ENCODE measurements at places on chromosomes 4 and X.

- no peak for DNase-seq
These were observed 158.8 kb downstream of the AFAP1 start for GRCh38 chr4:7780751-7781348.

- no peak for DNase-seq
These were observed 60.5 kb upstream of the TRIM2 start for GRCh38 chr4:153143527-153144348.

- DNase-seq = no peak
These were observed 300.7 kb upstream of the MAGEC2 start for GRCh38 chrX:142505839-142506238.

- no peak for DNase-seq
These were observed 167.9 kb upstream of the ZFP42 start for GRCh38 chr4:187827631-187828030.

DNA sequence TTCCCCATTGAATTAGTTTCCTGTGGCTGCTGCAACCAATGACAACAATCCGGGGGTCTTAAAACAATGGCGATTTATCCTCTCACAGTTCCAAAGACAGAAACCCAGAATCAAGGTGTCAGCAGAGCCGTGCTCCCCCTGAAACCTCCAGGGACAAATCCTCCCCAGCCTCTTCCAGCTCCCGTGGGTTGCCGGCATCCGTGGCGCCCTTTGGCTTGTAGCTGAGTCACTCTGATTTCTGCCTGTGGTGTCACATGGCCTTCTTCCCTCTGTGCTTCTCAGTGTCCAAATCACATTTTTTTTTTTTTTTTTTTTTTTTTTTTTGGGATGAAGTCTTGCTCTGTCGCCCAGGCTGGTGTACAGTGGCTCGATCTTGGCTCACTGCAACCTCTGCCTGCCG lies 64.5 kb upstream of the STX18 start:
- no peak for DNase-seq

- DNase-seq = no peak
These were observed 94.2 kb downstream of the TENM3 start for GRCh38 chr4:182337366-182337765.

DNA sequence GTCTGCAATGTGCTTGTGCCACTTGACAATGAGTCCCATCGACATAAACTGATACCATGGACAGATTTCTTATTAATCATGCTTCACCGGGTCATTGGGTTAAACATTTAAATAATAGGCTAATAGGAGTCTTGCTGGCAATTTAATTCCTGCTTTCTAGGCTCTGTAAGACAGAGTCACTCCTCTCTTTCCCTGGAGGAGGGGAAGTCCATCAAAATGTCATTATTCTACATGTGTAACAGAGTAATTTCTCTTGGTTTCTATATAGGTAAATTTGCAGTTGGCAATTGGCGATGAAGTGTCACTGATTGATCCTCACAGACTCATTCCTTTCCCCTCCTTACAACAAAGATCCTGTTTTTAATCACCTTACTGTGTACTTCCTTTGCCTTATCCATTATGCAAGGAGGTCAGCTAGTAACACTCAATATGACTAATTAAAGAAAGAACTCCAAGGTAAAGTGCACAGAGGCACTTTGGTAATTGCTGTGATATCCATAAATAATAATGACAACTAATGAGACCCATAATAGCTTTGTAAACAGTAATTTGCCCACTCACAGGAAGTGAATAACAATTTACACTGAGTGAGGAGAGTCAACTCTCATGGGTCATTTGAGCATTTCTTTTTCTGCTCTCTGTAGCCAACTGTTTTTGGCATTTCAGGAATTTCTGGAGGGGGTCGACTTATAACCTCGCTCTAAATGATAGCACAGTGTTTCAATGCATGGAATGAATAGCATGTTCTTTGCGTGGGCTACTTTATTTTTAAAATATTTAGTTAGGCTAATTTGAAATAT lies 184.0 kb downstream of the UGT8 start:
- DNase-seq = no peak

DNA sequence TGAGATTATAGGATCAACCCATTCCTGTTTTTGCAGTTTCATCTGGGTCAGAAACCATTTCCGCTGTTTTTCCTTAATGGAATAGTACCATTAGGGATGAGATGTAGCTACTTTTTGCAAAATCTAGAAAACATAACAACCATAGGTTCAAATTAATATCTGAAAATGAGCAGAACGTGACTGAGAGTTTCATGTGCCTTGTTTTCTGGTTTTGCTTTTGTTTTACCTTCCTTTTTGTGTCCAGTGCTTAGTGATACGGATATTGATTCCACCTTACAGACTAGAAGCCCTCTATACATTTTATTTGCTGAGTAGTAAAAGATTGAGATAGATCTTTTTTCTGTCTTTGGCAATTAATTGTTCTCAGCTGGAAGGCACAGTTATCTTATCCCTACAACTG lies 46.5 kb downstream of the SNX25 start:
- DNase-seq = no peak

- DNase-seq = no peak
These were observed 18.5 kb downstream of the GC start for GRCh38 chr4:71765350-71765749.

DNA sequence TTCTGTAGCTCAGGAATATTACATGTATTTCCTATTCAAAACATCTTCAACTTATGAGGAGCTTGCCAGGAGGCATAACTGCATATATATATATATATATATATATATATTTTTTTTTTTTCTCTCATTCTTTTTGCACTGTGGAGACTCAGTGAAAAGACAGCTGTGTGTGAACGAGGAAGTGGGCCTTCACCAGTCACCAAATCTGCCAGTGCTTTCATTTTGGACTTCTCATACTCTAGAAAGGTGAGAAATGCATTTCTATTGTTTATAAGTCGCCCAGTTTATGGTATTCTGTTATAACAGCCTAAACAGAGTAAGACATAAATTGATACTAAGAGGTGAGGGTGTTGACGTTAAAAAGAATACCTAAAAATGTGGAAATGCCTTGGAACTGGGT lies 710.6 kb downstream of the TRAM1L1 start:
- no peak for DNase-seq

GRCh38 chr4:38008571-38009021 lies 48.4 kb downstream of the PTTG2 start:
- no peak for DNase-seq

DNA sequence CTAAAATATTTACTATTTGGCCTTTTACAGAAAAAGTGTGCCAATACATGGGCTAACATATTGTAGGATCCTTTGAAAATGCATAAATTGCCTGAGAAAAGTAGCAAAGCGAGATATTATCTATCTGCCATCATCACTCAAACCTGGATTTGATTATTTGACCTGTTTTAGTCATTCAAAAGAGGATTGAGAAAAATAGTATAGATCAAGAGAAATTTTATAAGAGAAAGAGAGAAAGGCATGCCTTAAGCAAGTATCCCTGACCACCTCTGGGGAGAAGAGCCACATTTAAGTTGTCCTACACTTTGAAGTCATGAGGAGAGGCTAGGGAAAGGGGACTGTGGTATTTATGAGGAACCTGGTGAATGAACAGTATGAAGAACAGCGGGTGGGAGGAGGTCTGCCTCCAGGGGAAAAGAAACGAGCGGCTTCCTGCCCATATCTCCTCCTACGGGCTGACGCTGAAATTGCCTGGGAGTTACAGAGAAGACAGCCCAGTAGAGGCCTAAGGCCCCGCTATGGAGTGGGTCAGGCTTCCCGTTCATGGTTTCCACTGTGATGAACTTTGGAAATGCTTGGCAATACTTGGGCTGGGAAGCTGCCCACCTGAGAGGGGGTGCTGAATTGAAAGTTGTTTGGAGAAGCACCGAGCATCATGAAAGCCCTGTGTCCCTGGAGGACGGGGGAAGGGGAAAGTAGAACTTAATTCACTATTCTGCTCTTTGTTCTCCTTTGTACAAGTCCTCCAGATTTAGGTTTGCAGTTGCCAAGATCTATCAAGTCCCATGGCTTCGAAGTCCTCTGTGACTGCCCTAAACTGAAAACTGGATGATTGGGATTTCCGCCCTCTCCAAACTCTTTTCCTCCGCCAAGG lies 106.9 kb upstream of the ACSL4 start:
- peak; percentile 1 for DNase-seq

GRCh38 chr4:155468282-155468681 lies 91.5 kb upstream of the MAP9 start:
- DNase-seq = no peak

DNA sequence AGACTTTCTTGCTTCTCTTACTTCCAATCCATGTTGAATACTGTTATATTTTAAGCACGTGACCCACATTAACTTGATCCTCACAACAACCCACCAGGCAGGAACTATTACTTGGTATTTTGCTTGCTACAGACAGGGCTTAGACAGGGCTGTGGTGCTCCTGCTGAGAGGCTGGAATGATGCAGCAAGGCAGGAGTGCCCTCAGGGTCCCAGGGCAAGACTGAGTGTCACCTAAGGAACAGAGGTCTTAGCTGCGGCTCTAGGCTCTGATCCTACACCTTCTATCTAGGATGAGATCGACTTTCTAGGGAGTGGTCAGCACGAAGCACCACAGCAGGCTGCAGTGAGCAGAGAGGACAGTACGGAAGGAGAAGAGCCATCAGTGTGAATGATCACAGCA lies 20.0 kb downstream of the TAPT1 start:
- DNase-seq = no peak

- no peak for DNase-seq
These were observed 9.3 kb upstream of the GPRIN3 start for GRCh38 chr4:89316931-89317366.

DNA sequence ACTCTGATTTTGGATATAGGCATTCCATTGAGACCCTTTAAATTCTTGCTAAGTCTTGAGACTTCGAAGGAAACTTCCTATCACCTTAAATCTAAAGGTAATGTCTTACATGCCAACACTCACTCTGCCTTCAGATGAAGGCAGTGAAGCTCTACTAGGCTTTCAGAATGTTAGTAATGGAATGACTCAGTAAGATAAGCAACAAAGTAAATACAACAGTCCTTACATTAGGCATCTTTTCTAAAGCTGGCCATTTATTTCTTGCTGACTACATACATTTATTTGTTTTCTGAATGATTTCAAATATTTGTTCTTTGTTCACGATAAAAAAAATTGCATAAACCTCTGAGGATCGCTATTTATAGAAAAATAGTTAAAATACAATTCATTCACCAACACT lies 43.5 kb downstream of the ASIC5 start:
- DNase-seq = no peak

- no peak for DNase-seq
These were observed 470.5 kb downstream of the PCDH7 start for GRCh38 chr4:31190671-31191070.

- no peak for DNase-seq
These were observed 4.5 kb downstream of the IDH3G start for GRCh38 chrX:153789654-153790053.

DNA sequence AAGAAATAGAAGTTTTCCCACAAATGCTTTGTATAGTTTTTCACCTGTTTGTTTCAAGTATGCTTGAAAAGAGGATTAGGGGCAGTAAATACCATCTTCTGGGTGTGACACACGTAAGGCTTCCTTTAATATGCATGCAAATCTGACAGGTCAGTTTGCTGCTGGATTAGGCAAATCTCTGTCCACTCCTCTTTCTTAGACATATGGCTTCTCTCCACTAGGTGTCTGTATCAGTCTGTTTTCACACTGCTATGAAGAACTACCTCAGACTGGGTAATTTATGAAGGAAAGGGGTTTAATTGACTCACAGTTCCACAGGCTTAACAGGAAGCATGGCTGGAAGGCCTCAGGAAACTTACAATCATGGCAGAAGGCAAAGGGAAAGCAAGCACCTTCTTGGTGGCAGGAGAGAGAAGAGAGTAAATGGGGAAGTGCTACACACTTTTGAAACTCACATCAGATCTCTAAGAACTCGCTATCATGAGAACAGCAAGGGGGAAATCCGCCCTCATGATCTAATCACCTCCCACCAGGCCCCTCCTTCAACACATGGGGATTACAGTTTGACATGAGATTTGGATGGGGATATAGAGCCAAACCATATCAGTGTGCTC lies 66.9 kb downstream of the TAB3 start:
- DNase-seq = no peak

DNA sequence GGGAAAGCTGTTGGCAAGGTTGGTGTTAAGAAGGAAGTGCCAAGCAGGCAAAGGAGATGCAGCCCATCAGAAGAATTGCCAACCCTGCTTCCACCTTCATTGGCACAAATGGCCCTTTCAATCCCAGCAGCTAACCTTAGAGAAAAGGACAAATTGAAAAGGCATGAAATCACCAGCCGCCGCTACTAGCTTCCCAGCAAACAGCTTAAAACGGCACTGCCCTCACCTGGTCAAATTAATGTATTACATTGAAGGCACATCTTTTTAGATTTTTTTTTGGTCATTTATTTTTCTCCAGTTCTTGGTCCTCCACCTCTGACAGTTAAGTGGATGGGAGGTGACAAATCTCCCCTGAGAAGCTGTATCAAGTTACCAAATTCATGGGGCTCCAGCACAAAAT lies 51.0 kb upstream of the NHSL2 start:
- no peak for DNase-seq

GRCh38 chrX:68045008-68045577 lies 388.2 kb downstream of the OPHN1 start:
- no peak for DNase-seq

DNA sequence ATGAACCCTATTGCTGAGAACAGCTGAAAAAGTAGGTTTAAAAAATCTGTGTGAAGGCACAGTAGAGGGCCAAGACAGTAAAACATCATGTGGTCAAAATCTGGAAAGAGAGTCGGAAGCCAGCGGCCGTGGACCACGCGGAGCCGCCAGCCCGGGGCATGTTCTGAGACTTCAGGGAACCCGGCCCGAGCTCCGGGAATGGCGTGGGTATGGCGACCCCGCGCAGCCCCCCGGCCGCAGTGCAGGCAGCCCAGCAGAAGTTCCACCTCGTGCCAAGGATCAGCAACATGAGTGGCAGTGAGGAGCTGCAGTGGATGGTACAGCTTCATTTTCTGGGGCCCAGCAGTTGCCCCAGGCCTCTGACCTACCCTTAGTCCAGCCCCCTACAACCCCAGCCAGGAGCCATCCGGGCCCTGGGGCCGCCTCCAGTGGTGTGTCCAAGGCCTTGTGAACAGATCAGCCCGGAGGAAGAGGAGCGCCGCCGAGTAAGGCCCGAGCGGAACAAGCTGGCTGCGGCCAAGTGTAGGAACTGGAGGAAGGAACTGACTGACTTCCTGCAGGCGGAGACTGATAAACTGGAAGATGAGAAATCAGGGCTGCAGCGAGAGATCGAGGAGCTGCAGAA lies 94.2 kb downstream of the LARP1B start:
- no peak for DNase-seq

GRCh38 chrX:134764202-134764785 lies 106.0 kb upstream of the PLAC1 start:
- DNase-seq = no peak
